ENCODE measurements at places on chromosomes 4 and X. TPM values are rescaled to one million over a fixed set of nuclear protein-coding genes. Genes with fewer than 3 reads are reported as not detected.

BEX2 gene
- total RNA-seq = 29.4 TPM

DNA sequence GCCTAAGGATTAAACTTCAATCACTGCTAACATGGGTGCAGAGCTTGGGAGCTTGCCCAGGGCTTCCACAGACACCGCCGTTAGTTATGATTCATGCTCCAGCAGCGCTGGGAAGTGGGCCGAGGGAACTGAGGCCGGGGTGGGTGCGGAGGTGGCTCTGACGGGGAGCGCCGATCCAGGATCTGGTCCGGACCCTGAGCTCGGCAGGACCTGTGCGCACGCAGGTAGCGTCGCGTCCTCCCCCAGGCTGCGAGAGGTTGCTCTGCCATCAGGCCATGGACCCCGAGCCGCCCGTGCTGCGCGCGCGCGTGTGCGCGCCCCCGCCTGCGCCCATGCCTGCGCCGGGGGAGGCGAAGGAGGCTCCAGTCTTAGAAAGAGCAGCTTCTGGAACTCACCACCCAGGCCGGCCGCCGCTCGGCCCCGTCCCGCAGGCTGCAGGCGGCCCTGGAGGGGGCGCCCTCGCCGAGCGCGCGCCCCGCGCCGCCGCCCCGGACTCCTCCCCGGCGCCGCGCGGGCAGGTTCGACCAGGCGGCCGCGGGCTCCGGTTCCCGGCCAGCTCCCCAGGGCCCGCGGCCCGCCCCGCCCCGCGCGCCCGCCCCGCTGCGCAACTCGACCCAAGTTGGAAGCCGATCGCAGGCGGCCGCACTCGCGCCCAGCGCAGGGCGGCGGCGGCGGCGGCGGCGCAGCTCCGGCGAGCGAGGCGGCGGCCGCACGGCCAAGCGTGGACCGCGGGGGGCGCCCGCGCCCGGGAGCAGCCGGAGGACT lies 732 bp upstream of the ADRA2C start:
- H3K27ac ChIP-seq = peak overlapping the region; percentile 12
- no peaks in the 10 kb centered on the region for H3K36me3 ChIP-seq

PLXNB3 gene
- total RNA-seq = 17.9 TPM

F11 gene
- not detected for total RNA-seq

- no peaks in the 10 kb centered on the region for H3K36me3 ChIP-seq
- H3K4me1 ChIP-seq = no peaks in the 10 kb centered on the region
- peak overlapping the region; percentile 85 for H3K27ac ChIP-seq
- H3K4me3 ChIP-seq = peak overlapping the region; percentile 58
Measured at GRCh38 chrX:48910926-48911411, 477 bp downstream of the SLC35A2 start.

GRCh38 chr4:82797040-82797404 lies 1.6 kb downstream of the SCD5 start:
- no peak overlapping the region for H3K27ac ChIP-seq
- H3K27me3 ChIP-seq = no peaks in the 10 kb centered on the region
